NCI-H526 (cell line): ENCODE measurements at places on chromosomes 7 and 10.

DNA sequence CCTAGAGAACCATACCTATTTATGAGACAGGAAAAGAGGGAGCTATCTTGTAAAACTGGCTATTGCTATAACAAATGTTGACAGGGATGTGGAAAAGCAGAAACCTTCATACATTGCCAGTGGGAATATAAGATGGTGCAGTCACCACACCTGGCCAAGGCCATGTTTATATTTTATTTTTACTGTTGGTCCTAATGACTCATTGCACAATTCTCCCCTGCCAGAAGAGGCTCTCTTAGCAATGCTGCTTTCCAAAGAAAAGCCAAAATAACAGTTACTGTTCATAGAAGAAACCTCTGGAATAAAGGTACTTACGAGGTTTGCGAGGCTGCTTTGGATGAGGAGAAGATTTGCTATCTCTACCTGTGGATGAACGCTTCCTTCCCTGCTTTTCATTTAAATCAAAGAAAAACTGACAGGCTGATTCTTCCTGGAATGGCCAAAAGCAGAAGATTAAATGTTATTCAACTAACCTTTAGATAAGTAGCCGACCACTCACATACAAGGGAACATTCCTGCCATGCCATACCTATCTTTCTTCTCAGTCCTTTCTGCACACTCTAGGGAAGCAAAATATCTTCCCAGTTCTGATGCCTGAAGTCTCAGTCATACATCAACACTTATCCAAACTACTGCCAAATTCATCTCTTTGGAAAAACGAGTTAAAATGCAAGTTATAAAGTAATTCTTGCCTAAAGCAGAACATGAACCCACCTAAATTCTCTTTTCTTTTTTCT is 16.3 kb upstream of the CHUK start:
- no peak for DNase-seq

DNA sequence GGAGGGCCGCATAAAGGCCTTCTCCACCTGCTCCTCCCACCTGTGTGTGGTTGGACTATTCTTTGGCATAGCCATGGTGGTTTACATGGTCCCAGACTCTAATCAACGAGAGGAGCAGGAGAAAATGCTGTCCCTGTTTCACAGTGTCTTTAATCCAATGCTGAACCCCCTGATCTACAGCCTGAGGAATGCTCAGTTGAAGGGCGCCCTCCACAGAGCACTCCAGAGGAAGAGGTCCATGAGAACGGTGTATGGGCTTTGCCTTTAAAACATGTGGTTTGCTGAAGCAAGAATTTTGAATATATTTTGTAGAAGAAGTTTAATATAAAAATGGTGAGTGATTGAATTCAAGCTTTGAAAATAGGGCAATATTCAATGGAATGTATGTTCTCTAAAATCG is 889 bp downstream of the OR2A2 start:
- no peak for DNase-seq

- no peak for DNase-seq
These were observed 119.5 kb downstream of the EXOC4 start for GRCh38 chr7:133372337-133372736.

GRCh38 chr10:48582970-48583369 is 21.9 kb downstream of the ARHGAP22 start:
- DNase-seq: no peak

DNA sequence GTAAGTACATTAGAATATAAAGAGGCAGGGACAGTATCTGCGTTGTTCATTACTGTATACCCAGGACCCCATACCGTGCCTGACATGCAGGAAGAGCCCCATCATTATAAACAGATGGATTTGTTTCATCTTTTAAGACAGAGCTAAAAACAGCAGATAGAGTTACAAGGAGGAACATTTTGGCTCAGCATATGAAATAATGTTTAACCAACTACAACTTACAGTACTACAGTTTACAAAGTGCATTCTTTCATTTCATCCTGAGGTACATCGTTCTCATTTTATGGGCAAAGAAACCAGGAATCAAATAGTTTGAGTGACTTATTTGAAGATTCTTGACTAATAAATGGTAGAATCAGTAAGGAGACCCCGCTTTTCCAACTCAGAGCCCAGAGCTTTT is 38.1 kb upstream of the AGBL3 start:
- DNase-seq: no peak

DNA sequence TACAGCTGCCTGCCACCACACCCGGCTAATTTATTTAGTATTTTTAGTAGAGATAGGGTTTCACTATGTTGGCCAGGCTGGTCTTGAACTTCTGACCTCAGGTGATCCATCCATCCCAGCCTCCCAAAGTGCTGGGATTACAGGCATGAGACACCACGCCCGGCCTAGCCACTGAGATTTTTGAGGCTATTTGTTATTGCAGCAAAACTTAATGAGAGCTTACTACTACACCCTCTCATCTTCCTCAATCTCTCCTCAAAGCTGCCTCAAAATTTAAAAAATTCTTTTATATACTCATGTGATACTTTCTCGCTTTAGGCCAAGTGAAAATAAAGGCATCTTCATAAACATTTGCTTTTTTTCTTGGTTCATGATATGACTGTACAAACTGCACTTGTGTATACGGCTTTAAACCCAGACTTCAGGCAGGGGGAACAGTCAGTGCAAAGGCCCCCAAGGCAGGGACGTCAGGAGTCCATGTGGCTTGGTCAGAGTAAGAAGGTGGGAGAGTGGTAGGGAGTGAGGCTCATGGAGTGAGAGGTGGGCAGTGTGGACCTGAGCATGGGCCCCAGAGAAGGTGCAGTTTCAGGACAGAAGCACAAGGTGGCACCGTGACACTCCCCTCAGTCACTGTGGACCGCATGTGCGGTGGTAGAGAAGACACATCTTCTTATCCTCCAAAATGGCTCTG is 55.5 kb downstream of the SYPL1 start:
- DNase-seq: peak; percentile 91

DNA sequence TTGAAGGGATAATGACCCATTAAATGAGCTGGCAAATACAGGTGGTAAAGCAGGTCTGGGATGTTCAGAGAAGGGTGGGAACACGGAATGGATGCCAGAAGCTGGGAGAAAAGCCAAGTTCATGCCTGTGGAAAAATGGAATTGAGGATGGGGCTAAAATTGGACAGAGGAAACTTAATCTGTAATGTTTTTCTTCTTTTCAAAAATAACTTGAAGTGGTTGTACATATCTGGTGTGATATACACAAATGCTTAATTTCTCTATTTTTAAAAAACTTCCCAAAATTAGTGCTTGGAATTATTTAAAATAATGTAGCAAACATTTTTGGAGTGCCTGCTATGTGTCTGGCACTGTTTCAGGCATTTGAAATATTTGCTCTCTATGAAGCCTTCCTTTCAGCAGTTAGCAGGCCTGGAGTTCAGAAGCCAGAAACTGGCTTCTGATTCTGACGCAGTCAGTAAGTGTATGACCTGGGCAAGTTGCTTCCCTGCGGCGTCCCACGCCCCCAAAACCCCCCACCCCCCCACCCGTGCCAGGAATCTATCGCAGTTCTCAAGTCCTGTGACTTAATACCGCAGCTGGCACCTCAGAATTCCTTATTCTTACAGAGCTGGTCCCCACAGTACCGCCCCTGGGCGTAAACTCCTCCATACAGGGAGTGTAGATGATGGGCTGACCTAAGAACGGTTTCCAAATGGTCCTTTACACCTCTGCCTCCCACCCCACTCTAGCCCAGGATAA is 828 bp upstream of the MALSU1 start:
- no peak for DNase-seq

GRCh38 chr10:30591249-30591670 is 38.3 kb downstream of the LYZL2 start:
- DNase-seq: peak; percentile 47

- DNase-seq: peak; percentile 70
These were observed 621 bp downstream of the P4HA1 start for GRCh38 chr10:73096041-73096448.

- DNase-seq: no peak
These were observed 336.8 kb upstream of the IGFBP3 start for GRCh38 chr7:46257761-46258448.

DNA sequence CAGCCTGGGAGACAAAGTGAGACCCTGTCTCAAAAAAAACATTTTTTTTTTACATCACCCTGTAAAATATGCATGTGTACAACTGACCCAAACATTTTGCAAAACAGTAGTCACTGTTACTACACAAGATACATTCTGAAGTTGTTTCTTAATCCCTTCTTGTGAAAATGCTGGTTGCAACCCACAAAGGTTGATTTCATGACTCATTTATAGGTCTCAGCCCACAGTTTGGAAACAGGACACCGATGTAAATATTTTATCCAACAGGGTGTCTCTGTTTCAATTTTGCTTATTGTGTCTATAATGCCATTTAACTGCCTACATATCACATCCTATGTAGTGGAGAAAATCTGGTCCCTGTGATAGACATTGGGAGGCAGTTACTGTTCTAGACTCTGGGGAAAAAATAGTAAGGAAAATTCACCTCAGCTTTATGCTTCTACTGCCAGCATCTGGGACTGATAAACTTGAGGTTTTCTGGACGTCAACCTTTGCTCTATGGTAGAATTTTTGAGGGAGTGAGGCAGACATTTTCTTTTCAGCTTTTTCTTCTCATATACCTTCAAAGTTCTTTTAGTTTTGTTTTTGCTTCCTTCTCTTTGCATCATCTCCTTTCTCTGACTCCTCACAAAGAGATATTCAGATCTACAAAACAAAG is 1.6 kb upstream of the RAB19 start:
- no peak for DNase-seq

GRCh38 chr10:72740528-72740927 is 48.6 kb downstream of the MCU start:
- DNase-seq: no peak

- no peak for DNase-seq
These were observed 24.7 kb downstream of the RRP12 start for GRCh38 chr10:97376413-97376812.

- DNase-seq: no peak
These were observed 54.0 kb downstream of the CCNY start for GRCh38 chr10:35390161-35390840.

DNA sequence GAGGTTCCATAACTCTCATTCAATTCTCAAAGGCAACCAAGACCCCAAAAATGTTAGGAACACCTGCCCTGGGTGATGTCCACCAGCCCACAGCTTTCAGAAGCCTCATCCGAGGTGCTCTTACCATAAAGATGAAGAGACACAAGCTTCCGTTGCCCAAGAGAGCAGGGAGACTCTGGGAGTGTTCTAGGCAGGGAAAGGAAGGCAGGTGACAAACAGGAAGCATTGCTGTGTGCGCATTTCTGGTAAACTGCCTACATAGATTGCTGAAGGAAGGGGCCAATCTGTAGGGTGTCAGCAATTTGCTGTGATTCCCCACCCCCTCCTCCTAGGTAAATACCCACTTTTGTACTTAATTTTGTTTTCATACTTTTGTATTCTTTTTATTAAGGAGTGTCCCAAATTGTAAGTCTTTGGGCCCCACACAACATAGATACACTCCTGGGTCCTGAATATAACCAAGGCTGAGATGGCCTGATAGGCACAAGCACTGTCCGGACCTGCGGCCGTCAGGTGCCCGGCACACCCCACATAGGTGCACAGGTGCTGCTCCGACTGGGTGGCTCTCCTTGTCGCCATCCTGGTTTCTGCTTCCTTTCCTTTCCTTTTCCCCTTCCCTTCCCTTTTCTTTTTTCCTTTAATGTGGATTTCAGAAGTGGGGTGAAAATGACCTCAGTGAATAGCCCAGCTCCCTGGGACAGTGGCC is 51.4 kb upstream of the SMNDC1 start:
- peak; percentile 34 for DNase-seq

DNA sequence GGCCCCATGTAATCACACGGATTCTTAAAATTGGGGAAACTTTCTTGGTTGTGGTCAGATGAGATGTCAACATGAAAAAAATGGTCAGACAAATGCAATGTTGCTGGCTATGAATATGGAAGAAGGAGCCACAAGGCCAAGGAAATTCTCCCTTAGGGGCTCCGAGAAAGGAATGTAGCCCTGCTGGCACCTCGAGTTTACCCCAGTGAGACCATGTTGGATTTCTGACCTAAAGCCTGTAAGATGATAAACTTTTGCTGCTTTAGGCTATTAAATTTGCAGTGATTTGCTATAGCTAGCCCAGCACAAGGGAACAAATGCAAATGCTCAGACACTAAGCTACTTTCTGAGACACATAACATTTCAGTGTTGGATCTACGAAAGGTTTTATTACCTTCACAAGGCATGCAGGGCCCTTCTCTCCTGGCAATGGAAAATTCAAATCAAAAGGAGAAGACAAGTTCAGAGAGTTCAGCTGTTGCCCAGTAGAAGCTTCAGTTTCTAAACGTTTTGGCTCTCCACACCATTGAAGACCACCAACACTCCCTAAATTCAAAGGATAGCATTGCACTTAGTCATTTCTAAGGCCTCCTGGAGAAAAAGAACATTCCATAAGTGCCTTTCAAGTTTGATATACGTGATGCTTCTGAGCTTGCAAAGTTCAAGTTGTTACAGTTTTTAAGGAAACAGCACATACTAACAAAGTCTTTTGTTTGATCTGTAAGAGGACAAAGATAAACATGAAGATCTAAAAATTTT is 23.4 kb downstream of the MCMBP start:
- no peak for DNase-seq

DNA sequence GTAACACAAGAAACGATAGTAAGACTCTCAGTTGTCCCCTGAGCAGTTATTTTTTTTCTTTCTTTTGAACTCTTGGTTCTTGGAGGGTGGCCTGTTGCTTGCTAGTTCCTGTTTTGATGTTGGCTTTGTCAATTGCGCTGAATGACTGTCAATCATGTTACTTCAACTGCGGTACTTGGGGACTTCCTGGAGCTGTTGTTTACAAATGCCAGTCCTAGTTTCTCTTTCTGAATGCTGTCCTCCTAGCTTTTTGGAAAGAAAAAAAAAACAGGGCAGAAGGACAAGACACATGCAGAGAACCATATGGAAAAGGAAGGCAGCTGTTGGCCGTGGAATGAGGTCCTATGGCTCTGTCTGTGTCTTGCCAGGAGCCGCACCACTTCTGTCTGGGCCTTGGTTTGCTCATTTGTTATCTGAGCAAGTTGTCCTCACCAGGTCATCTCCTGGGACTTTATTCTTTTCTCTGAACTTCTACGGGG is 7.0 kb upstream of the PDCD4 start:
- no peak for DNase-seq

GRCh38 chr7:116929021-116929420 is 24.3 kb upstream of the ST7 start:
- DNase-seq: no peak

- DNase-seq: no peak
These were observed 74.5 kb upstream of the PTPRZ1 start for GRCh38 chr7:121798453-121798840.

DNA sequence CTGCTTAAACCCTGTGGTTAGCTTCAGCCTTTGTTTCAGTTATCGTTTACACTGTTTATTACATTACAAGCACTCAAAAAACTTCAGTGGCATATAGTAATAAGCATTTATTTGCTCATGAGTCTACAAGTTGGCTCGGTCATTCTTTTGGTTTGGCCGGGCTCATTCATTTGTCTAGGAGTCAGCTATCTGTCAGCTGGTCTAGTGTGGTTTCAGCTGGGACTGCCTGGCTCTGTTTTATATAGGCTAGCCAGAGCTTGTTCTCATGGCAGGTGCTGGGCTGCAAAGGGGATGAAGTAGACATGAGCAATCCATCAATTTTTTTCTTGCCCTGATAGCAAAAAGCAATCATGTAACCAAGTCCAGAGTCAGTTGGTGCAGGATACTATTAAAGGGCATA is 103.6 kb downstream of the MKLN1 start:
- no peak for DNase-seq
